HCEC 1CT (cell line): ENCODE measurements at places on chromosomes 7 and 10.

DNA sequence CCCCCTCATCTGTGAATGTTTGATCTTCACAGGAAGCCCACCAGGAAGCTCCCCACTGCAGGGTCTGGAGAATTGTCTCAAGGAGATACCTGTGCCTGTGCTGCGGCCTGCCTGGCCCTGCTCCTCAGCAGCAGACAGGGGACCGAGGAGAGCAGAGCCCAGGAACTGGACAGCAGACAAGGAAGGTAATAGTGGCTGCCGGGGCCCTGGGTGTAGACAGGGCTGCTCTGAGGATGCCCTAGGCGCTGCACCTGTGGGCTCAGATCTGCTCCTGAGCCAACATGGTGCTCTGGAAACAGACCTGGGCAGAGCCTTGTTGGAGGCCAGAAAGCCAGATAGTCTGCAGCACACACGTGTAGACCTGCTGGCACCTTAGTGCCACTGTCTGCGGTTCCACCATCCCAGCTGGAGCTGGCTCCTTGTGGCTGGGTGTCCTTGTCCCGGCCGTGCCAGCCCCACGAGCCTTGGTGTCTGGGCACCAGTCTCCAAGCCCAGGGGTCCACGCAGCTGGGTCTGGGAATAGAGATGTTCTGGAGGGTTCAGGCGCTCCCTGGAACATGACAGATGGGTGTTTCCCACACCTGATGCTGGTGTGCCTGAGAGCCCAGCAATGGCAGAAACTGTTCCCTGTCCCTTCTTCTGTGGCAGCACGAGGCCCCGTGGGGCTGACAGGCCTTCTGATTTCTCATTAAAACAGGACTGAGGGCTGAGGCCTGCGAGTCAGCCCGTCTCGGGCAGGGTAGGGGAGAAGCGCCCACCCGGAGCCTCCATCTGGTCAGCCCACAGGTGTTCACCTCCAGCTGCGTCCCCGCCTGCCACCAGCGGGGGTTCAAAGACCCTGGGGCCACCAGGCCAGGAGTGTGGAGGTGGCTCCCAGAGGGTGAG lies 44.7 kb downstream of the ZNF467 start:
- DNase-seq, result no peak

- DNase-seq, result no peak
These were observed 332.1 kb downstream of the WDR11 start for GRCh38 chr10:121183236-121183635.

DNA sequence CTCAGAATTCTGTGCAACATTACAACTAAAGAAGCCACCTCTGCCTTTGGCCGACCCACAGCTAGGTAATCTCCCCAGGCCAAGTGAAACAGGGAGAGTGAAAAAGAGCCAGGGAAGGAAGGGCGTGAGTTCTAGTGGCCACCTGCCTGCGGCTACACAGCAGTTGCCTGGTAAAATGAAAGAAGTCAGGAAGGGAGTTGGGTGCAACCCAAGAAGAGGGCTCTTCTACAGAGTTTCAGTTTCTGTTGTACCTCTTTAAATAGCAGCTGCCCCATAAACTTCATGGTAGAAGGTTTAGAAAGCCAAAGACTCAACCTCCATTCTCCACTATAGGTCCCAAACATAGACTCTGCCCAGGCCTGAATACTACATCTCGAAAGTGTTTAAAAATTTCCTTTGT lies 76.2 kb upstream of the TMEM168 start:
- no peak for DNase-seq

- no peak for DNase-seq
These were observed 1071.8 kb downstream of the DNAJB9 start for GRCh38 chr7:109641445-109641844.

- DNase-seq, result peak; percentile 11
These were observed 22.2 kb downstream of the AZGP1 start for GRCh38 chr7:99953649-99954048.

DNA sequence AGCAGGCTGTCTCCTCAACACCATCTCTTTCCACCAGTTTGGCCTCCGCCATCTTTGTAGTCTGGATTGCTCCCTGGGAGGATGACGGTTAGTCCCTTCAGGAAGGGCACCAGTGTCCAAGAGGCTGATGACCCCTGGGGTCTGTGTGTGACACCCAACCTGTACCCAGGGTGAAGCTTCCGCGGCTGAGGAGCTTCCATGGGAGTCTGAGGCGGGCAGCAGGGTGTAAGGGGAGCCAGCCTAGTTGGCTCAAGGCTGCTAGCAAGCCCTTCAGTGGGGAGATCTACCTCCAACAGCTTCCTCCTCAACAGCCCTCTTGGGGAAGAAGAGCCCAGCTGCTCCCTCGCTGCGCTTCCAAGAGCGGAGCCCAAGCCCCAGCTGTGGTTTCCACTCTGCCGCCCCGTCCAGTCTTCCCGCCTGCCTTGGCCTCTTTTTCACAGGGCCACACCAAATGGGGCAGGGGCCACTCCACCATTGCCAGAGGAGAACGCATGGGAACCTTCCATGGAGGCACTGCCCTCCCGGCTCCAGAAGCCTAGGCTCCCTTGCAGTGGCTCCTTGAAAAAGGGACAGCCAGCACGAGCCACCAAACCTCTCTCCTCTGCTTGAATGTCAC lies 57.4 kb downstream of the TMEM209 start:
- no peak for DNase-seq

DNA sequence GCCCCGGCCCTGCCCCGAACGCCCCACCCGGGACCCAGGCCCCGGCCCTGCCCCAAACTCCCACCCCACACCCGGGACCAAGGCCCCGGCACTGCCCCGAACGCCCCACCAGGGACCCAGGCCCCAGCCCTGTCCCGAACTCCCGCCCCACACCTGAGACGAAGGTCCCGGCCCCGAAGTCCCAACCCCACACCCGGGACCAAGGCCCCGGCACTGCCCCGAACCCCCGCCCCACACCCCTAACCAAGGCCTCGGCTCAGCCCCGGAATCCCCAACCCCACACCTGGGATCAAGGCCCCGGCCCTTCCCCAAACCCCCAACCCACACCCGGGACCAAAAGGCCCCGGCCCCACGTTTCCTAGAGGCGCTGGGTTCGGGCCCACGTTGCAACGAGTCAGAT lies 1.1 kb upstream of the LARP4B start:
- DNase-seq, result no peak

DNA sequence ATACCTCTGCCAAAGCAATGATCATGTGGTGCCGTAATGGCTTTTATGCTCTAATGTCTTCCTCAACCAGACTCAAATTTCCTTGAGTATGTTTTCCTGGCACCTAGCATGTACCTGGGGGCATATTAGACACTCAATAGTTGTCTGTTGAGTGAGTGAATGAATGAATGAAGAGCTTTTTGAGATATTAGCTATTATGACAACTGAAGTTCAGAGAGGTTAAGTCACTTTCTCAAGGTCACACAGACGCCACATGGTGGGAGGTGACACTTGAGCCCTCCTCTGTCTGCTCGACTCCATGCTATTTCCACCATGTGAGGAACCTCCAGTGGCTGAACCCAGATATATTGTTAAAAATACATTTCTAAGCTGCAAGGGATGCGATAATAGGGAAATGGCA lies 132.1 kb downstream of the PRPF18 start:
- DNase-seq, result no peak

GRCh38 chr7:141590666-141591065 lies 39.5 kb downstream of the AGK start:
- DNase-seq, result no peak

- peak; percentile 35 for DNase-seq
These were observed 21.0 kb upstream of the ITGB1 start for GRCh38 chr10:32979041-32979440.

DNA sequence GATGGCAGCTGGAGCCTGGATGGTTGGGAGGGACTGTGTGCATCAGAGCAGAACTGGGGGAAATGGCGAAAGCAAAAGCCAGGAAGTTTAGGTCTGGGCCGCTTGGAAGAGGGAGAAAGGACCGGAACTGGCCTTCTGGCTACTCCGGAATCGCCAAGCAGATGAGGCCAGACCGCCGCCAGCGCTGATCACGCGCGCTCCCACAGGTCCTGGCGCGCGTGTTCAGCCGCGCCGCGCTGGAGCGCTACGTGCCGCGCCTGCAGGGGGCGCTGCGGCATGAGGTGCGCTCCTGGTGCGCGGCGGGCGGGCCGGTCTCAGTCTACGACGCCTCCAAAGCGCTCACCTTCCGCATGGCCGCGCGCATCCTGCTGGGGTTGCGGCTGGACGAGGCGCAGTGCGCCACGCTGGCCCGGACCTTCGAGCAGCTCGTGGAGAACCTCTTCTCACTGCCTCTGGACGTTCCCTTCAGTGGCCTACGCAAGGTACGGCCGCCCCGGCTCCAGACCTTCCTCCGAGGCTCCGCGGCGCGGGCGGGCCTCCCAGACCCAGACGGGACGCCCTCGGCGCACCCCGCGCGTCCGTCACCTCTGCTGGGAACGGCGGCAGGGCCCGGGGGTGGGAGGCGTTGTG lies 2.0 kb downstream of the CYP26C1 start:
- DNase-seq, result peak; percentile 17

DNA sequence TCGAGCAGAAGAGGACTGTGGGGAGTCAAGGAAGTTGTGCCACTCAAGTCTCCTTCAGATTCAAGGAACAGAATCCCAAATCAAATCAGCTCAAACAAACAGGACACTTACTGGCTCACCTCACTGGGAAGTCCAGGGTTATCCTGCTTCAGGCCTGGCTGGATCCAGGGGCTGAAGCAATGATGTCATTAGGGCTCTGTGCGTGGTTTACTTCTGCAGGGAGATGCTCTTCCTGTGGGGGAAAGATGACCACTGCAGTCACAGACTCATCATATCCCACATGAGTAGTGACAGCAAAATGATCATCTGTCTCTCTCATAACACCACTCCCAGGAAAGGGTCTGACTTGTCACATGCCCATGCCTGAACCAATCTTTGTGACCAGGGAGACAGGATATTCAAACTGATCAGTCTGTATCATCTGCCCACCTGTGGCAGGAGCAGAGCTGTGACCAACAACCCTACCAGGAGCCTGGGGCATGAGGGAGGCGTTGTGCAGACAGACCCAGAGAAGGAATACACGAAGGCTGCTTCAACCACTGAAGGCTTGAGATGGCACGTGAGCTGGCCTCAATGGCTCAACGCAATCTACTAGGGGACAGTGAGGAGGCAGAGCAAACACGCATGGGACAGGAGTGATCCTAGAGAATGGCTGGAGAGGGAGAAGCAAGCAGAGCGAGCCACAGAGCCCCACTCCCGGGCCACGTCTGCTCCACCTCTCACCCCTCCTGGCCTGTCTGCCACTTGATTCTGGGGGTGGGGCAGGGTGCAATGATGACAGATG lies 27.6 kb upstream of the NANOS1 start:
- DNase-seq, result no peak

DNA sequence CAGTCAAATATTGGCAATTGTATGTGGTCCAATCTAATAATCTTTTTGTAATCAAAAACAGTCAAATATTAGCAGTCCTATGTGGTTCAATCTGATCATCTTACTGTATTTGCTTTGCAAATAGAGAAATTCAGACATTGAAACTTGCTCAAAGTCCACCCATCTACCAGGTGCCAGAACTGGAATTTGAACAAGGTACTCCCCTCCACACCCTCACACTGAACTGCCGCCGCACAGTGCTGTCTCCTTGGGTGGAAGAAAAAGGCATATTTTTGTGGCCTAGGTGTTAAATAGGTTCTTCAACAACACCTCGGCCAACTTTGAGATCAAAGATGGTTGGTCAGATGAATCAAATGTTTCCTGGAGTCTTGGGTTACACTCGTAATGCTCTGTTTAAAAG lies 544.2 kb upstream of the GALNT17 start:
- DNase-seq, result no peak

- no peak for DNase-seq
These were observed 237.4 kb downstream of the SEMA3D start for GRCh38 chr7:84949501-84949900.

- DNase-seq, result peak; percentile 7
These were observed 455.0 kb downstream of the GFRA1 start for GRCh38 chr10:115818012-115818411.

DNA sequence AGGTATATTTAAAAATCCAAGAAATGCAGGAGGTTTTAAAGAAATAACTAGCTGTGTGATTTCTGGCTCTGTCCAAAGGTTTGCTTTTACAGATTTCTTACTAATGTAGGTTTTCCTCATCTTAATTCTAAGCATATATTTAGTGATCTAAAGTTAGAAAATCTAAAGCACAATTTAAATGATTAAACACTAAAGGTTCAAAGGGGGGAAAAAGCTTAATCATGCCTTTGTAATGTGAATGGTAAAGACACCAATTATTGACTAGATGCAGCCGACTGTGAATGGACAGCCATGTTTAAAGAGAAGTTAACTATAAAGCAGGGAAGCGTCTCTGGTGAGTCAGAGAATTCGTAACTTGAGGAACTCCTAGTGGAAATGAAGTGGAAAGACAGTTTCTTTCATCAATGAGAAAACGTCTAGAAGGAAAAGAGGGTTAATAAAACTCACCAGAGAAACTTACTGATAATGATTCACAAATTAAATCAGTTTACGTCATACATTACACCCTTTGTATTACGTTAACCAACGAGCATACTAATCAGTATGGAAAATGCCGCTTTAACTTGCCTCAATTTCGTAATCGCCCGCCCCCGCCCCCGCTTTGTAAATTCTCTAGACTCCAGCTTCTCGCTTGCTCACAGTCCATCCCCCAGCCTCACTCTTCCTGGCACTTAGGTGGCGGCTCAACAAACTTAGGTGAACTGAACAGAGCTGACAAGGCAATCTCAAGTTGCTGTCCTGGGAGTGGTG lies 1.1 kb upstream of the HBP1 start:
- peak; percentile 89 for DNase-seq

DNA sequence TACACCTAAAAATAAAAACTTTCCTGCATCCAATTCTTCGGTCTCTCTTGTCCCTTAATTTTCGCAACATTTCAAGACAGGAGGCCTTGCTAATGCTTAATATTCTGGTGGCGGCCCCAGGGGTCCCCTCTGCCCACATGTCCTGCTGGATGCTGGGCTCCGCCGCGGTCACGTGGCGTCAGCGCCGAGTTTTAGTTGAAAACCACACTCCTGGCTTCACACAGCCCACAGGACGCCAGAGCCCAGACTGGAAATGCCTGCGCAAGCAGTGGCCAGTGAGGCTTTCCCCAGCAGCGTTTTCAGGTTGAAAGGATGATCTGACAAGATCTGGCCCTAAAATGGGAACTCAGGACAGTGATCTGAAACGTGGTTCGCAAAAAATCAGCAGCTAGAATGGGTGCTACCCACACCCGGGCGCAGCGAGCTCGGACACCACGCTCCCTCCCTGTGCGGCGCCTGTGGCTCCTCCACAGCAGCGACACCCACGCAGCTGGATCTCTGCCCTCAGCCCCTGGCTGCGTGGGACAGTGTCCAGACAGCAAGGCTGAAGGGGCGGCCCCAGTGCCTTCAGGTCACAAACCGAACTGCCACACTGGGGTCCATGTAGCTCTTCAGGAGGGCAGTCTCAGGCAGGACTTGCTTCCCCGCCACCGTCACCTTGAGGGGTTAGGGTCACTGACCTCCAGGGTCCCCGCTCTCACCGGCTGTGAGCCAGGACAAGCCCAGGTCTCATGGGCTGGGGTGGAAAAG lies 11.6 kb upstream of the CYREN start:
- DNase-seq, result no peak

DNA sequence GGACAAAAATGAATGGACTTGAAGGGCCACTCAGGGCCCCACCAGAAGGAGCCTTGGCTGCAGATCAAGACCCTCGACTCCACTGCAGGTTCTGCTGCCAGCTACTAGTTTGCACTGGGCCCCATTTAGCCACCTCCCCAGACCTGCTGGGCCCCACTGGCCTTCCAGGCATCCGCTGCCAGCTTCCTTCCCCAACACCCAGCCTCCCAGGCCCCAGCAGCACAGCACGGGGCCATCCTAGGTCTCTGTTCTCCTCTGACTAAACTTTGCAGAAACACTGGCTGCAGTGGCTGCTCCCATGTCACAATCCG lies 277.4 kb upstream of the KLF14 start:
- no peak for DNase-seq
